Activated T-cell treated with anti-CD3 and anti-CD28 coated beads, Interleukin-2, amount 50 U/mL, for 72 hours (primary cell): ENCODE measurements at places on chromosomes 5 and 9.

- no peak for DNase-seq
Observed at GRCh38 chr9:113695440-113695851, 180.7 kb upstream of the ZNF618 start.

GRCh38 chr5:153187503-153187902 lies 303.0 kb upstream of the GRIA1 start:
- no peak for DNase-seq

GRCh38 chr9:76799473-76799872 lies 35.2 kb downstream of the PCA3 start:
- no peak for DNase-seq

GRCh38 chr9:34615132-34615531 lies 3.2 kb upstream of the RPP25L start:
- DNase-seq = no peak

- DNase-seq = no peak
Observed at GRCh38 chr5:175674731-175675346, 17.0 kb downstream of the HRH2 start.

DNA sequence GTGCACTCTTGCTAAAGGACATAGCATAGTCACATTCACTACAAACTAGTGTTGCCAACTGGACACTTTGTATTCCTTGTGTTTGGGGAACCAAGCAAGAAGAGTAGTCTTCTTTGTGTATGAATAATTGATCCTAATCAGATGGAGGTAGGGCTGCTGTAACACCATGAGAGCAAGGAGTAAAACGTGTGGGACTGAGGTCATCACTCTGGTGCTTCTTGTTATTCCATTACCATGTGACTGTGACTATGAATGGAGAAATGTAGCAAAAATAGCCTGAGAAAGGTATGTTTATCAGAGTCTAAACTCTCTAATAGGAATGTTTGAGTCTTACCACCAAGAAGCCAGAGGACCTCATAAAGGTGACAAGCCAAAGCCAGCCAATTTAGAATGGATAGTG lies 966.9 kb downstream of the TAF11L14 start:
- no peak for DNase-seq

DNA sequence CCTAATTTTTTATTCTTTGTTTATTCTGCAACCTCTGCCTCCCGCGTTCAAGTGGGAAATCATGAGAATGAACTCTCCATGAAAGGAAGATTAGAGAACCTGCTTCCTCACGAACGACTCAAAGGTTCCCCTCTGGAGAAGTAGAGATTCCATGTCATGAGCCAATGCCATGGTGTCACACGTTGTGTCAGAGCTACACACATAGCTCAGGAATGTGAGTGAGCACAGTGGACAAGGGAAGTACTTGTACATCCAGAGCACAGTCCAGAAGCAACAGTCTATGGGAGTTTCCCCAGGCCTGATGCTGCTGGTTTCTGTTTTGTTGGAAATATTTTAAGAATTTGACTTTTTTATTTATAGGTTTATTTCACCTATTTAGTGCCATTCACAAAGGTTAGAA lies 26.8 kb upstream of the PPP2CA start:
- DNase-seq = no peak

DNA sequence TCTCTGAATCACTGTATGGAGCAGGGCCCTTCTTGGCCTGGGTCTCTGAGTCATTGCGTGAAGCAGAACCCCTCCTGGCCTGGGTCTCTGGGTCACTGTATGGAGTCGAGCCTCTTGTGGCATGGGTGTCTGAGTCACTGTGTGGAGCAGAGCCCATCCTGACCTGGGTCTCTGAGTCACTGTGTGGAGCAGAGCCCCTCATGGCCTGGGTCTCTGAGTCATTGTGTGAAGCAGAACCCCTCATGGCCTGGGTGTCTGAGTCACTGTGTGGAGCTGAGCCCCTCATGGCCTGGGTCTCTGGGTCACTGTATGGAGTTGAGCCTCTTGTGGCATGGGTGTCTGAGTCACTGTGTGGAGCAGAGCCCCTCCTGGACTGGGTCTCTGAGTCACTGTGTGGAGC lies 94.0 kb upstream of the RAPGEF1 start:
- peak; percentile 13 for DNase-seq

- no peak for DNase-seq
Observed at GRCh38 chr9:95726756-95727155, 148.7 kb upstream of the ERCC6L2 start.

- no peak for DNase-seq
Observed at GRCh38 chr5:172144291-172144815, 43.7 kb downstream of the STK10 start.

- no peak for DNase-seq
Observed at GRCh38 chr5:146640285-146640896, 124.4 kb upstream of the GPR151 start.

GRCh38 chr5:117020999-117021398 lies 446.4 kb upstream of the SEMA6A start:
- DNase-seq = no peak

GRCh38 chr9:83477120-83477519 lies 61.1 kb downstream of the FRMD3 start:
- no peak for DNase-seq

GRCh38 chr5:55364537-55365055 lies 56.8 kb downstream of the MTREX start:
- peak; percentile 21 for DNase-seq

- peak; percentile 23 for DNase-seq
Observed at GRCh38 chr5:51383131-51384121, at the start of gene ISL1. TSS of gene ISL1 (plus strand) at chr5:51383448. CDS start at chr5:51383672, 224 bp downstream.

DNA sequence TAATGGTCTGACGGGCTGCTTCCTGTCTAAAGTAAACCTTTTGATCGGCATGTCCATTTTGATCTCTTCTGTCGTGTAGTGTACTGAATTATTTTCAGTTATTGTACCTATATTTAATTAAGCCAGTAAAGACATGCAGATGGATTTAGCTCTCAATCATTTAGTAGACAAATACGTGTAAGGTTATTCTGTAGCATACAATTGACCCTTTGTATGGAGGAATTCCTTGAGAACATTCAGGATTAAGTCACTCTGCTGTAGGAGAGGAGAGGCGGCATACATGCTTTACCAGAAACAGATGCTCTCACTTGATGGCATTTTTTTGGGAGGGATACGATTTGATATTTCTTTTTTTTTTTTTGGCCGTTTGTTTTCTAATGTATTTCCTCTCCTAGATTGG lies 141.0 kb downstream of the PBX3 start:
- no peak for DNase-seq

DNA sequence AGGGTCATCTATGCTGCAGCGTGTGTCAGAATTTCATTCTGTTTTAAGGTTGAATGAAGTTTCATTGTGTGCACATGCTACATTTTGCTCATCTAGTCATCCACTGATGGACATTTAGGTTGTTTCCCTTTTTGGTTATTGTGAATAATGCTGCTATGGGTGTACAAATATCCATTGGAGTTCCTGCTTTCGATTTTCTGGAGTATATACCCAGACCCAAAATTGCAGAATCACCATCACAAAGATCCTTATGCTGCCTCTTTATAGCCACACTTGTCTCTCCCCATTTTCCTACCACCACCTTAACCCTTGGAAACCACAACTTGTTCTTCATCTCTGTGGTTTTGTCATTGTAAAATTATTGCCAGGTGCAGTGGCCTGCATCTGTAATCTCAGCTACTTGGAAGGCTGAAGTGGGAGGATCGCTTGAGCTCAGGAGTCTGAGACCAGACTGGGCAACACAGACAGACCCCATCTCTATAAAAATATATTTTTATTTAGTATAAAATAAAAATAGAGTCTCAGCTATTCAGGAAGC lies 166.2 kb downstream of the HSD17B3 start:
- DNase-seq = no peak

- DNase-seq = no peak
Observed at GRCh38 chr9:116247791-116248374, 94.3 kb downstream of the PAPPA start.

- DNase-seq = no peak
Observed at GRCh38 chr9:124483481-124483880, 23.7 kb downstream of the NR5A1 start.

DNA sequence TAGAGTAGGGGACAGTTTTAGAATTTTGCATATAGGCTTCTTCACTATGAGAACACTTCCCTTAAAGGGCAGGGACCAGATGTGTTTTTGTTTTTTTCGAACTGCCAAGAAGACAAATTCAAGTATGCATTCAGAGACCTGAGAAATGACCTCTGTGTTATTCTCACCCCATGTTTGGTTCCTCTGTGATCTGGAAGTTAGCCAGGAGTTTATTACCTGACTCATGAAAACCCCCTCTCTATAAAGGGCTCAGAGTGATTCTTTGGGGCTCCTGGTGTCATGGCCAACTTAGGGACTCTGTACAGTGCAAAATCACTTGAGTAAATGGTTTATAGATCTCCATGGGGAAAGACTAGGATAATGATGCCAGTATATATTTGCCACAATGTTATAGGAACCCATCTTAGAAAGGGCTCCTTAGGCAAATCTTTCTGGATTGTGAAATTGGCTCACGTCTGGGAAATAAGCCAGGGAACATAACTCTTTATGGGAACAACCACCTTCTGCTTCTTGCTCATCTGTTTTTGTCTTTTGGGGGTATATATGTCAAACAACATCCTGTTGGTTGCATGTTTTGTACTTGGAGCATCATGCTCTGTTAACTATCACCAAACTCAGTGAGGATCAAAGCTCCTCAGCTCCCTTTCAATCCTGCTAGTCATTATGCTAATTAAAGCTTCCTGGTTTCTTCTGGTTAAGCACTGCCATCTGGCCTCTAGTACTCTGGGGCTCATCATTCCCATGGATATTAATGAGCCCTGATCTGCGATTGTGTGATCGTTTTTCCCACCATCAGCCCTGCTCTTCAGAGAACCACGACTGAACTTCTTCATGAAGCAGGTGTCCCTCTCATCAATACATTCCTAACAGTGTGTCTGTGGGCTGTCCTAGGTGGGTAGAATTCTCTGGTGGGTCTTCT lies 173.4 kb upstream of the CDH12 start:
- DNase-seq = no peak

- no peak for DNase-seq
Observed at GRCh38 chr9:136572003-136572827, 26.4 kb upstream of the NOTCH1 start.

DNA sequence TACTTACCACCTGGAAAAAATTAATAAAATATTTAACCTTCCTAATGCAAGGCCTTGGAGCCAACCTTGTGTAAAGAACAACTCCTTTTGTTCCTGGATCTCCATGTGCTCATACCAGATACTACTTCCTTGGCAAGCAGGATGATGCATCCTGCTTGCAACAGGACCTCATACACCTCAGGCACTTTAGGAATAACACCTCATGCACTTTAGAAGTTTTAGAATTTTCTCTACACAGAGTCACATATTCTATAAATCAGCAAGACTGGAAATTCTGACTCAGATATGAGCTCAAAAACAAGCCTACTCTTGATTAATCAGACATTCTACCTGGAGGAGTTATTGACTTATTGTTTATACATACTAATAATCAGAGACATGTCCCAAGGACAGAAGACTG lies 209.6 kb upstream of the CDH10 start:
- no peak for DNase-seq

DNA sequence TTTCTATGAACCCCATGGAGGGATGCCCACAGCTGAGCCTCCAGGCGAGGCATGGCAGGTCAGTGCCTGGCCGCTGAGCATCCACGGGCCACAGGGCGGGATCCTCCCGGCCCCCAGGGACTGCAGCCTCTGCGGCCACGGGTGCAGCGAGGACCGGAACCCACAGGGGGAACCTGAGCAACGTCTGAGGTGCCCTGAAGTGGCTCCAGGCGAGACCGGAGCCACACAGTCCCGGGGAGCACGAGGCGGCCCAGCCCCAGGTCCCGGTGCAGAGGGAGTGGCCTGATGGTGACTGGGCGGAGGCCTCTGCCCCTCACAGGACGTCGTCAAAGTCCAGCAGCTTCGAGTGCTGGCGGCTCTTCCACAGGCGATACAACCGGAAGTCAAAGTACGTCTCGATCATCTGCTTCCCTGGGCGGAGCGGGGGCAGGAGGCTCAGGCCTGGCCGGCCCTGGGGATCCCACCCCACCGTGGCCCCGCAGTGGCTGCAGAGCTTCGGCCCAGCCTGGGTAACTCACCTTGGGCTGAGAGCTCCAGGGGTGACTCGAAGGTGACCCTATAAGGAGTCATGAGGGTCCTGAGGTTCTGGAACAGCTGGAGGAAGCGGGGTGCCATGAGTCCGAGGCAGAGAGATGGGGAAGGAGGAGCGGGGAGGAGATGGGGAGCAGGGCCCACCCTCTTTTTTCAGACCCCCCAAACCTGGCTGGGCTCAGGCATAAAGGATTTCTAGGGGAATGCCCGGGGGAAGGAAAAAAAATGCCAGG lies 8.1 kb upstream of the ENTPD8 start:
- DNase-seq = no peak

DNA sequence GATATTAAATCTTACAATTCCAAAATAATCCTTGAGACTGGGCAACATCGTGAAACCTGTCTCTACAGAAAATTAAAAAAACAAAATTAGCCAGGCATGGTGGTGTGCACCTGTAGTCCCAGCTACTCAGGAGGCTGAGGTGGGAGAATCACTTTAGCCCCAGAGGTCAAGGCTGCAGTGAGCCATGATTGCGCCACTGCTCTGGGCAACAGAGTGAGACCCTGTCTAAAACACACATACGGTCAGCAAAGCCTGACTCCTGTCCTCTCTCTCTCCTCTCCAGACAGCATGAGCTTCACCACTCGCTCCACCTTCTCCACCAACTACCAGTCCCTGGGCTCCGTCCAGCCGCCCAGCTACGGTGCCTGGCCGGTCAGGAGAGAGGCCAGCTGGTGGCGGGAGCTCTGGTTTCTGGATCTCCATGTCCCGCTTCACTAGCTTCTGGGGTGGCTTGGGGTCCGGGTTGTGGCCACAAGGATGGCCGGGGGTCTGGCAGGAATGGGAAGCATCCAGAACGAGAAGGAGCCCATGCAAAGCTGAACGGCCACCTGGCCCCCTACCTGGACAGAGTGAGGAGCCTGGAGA lies 9.0 kb upstream of the PDCL start:
- no peak for DNase-seq

DNA sequence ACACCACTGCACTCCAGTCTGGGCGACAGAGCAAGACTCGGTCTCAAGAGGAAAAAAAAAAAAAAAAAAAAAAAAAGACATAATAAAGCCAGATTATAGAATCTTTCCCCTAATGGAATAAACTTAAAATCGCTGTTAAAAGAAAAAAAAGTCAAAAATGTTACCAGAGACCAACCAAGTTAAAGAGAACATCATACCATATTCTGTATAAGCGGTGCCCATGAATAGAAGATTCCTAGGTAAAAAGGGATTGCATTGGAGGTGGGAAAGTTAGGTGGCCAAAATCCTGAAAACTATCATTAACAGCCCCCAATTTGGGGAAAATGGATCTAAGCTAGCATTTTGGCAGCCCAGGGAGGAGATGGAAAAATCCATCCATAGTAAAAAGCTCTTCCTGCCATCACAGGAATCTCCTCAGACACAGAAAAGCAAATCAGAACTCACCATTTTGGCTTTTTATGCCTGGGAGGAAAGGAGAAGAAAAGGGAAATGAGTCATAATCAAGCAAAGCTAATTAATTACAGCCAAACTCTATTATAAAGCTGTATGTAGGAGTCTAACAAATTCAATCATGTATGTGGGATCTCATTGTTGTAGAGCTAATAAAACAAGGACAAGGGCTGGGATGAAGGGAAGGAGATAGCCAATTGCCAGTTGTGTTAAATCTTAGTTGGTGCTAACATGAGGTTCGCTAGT lies 363.8 kb downstream of the ARL15 start:
- DNase-seq = no peak
